ENCODE measurements at places on chromosomes 2 and 18. TPM values are rescaled to one million over a fixed set of nuclear protein-coding genes. Genes with fewer than 3 reads are reported as not detected.

DNA sequence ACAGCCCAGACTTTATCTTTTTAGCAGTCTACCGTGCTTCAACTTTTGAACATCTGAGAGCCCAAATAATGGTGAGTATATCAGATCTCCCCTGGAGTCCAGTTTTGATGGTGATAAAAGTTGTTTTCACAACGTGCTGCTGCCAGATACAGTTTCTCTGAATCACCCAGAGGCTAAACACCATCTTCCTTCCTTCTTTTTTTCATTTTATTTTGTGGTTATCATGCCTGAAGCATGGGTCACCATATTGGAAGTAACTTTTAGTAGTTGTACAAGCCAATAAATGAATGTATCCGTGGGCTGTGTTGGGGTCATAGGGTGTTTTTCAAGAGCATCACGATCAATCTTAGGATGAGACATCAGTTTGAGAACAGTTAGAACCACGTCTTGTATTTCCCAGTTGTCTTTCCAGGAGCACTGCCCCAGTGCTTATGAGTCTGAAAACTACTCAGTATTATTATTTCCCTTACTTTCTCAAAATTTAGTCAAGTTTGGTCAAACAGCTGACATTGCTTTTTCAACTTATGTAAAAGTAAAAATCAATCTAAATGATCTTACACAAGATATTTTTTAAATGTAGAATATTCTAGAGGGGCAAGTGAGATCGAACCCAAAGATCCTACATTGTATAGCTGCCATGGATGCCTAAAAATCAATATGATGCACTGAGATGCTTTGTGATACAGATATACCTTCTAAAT lies 311.4 kb downstream of the CTNNA2 start:
- no peak for DNase-seq

- DNase-seq = no peak
Observed at GRCh38 chr2:109086743-109087020, 42.3 kb upstream of the SH3RF3 start.

DNA sequence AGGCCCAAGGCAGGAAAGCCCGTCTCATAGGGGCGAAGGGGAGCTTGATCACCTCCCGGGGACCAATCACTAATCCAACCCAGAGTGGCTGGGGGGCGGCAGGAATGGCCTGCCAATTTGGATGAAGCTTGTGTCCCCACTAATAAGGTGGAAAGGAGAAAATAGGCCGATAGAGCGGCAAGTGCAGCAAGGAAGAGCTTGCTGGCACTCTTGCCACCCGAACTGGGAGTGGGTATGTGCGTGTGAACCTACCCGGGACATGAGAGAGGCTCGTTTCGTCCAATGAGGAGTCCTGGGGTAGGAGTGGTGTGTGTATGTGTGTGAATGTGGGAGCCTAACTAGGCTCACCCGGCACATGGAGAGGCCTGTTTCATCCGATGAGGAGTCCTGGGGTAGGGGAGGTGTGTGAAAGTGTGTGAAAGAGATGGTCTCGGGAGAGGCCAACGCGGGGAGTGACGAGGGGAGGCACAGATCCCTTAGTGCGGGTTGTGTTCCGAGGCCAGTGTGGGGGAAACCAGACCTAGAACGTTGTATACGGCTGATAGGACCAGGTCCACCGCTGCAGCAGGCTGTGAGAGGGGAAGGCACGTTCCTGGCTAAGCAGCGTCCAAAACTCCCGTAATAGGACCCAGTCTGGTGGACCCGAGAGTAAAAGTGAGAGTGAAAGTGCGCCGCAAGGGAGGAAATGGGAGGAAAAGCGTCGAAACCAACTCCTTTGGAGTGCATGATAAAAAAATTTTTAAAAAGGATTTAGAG lies 47.1 kb upstream of the SELENOI start:
- DNase-seq = no peak

GRCh38 chr18:54671291-54671881 lies 80.3 kb downstream of the DYNAP start:
- DNase-seq = no peak

Gene SERPINB10
- total RNA-seq = not detected

- DNase-seq = no peak
Observed at GRCh38 chr2:42410742-42411514, 49.9 kb upstream of the COX7A2L start.

Gene FAM110C
- total RNA-seq = 6.7 TPM

Gene CFAP65
- 2.4 TPM for total RNA-seq

Gene CNDP1
- total RNA-seq = 148 TPM

GRCh38 chr2:146634230-146635097 lies 1210.4 kb upstream of the ACVR2A start:
- no peak for DNase-seq

DNA sequence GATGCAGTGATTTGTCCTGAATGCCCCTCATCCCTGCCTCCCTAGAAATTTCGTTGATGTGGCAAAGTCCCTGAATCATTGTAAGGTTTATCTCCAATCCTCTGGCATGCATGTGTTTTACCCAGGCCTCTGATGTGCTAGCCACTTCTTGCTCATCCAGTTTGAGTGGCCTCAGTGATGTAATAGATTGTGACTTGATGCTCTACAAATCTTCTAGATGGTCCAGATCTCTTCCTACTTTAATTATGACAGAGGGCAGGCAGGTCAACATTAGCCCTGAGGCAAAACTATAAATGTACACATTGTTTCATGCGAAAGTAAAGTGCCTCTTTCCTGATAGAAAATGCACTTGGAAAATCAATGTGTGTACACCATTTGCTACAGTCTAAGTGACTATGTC lies 54.5 kb downstream of the LONRF2 start:
- DNase-seq = no peak

- no peak for DNase-seq
Observed at GRCh38 chr18:78073275-78073674, 823.6 kb downstream of the GALR1 start.

DNA sequence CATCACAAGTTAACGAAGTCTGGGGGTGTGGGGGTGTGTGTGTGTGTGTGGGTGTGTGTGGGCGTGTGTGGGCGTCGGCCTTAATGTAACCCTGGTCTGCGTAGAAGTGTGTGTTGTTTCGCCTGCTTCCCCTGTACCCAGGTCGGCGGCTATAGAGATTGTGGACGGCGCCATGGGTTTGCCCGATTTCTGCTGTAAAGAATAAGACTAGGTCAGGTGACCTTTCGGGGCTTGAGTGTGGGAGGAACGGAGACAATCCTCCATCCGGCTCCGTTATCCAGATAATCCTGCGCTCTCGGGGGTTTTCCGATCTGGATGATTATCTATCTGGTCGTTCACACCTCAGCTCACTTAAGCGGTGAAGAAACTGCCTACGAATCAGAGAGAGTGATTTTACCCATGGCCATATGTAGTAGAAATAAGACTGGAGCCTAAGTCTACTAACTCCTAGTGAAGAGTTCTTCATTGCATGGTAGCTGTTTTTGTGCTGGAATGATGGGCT lies 543 bp downstream of the HADHB start:
- DNase-seq = peak; percentile 53
